ENCODE measurements at places on chromosomes 3 and 15. TPM values are rescaled to one million over a fixed set of nuclear protein-coding genes. Genes with fewer than 3 reads are reported as not detected.

ABHD2 gene
- total RNA-seq, result 68.2 TPM

DNA sequence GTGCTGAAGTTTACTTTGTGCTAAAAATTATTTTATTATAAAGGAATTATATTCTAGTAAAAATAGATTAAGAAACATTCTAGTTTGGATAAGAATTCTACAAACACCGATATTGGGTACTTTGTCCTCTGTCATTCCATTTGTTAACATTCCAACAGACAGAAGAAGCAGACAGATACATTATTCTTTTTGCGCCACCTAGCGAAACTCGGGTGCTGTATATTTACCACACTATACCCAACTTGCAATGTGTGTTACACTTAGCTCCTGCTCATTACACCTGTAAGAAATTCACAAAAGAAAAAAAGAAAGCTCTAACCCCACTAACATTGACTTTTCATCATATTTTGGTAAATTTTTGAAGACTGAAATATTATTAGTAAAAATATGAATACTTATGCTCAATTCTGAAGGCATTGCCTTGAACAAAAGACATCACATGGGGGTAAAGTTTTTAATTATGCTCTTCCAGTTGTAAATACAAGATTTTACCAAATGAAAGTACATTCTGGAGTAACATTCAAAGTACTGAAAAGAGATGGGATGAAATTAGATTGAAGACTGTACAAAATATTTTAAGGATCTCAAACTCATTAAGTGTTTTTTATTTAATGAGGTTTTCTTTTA lies 136.5 kb upstream of the MLF1 start:
- no peak for DNase-seq

GRCh38 chr3:186930143-186930640 lies at the start of gene ST6GAL1:
Gene ST6GAL1, plus strand, starts transcription at chr3:186930526. Its CDS starts 112,178 bp downstream, at chr3:187042704.
- peak; percentile 77 for DNase-seq

DNA sequence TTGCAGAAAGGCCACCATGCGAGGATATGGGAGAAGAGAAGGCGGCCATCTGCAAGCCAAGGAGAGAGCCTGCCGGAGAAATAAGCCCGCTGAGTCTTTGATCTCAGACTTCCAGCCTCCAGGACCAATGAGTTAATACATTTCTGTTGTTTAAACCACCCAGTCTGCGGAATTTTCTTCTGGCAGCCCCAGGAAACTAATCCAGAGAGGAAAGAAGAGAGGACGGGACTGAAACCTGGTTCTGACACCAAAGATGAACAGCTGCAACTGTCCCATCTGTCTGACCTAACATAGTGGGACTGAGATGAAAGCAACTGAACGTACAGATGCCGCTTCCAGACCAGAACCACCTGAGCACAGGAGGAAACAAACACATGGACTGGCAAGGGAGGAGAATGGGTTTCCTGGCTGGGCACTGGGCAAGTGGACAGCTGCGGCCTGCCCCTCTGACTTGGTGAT lies 32.3 kb downstream of the VGLL4 start:
- DNase-seq, result no peak

DNA sequence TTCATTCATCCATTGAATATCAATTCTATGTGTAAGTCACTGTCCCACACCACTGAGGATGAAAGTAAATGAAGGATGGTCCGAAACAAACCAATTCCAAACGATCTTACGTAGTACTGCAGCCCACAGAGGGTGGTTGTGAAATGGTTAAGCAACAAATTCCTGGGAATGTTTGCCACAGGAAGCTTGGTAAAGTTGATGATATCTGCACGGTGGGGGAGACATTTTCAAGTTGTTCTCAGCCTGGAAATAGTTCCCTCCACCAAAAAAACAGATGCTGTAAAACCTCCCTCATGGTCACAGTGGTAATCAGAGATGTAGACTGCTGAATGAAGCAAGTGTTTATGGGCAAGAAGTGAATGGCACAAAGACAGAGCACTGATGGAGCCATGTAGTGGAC lies 35.9 kb upstream of the BNC1 start:
- DNase-seq, result no peak

DNA sequence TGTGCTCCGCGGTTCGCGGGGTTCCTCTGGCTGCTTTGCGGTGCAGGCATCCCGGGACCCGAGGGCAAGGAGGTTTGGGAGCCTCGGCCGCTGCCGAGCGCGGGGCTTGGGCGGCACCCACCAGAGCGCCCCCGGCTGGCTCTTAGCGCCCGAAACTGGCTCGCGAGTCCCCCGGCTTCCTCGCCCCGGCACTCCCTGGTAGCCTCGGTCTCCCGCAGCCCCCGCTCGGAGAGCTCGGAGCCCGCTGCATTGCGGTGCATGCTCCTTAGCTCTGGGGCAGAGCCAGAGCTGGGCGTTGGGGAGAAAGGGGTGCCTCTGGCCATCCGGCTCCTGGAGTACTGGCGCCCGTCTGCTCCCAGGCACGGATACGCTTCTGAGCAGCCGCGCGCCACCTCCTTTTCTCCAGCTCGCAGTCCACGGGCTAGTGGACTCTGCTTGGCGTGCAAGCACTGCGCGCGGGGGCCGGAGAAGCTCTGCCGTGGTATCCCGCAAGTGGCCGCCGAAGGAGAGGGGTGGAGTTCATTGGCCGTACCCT lies 753 bp downstream of the EPHB1 start:
- DNase-seq, result no peak

DNA sequence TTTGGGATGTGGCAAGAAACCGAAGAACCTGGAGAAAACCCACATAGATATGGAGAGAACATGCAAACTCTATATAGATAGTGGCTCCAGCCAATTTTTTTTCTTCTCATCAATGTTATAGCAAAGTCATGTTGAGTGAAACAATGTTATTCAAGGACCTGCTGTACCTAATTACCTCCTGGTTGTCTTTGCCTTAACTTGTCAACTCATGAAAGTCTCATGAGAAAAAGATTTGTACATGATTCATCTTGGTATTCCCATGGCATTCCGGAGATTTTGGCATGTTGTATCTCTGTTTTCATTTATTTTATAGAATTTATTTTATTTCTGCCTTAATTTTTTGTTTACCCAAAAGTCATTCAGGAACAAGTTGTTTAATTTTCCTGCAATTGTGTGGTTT lies 303.8 kb upstream of the CDIN1 start:
- no peak for DNase-seq

DNA sequence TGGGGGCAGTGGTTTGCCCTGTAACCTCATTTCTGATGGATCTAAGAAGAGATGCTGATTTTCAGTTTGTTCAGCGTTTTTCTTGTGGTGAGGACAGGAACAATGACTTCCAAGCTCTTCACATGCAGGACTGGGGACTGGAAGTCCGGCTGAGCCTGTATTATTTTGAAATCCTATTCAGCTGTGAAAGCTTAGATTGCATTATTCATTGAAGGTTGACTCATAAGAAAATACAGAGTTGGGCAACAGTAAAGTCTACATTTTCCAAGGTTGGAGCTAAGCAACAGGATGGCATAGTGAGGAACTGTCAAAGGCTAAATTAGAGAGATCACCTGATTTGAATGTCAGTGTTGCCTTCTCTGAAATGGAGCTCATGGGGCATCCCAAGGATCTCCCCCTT lies 230.9 kb upstream of the FEZF2 start:
- no peak for DNase-seq

- no peak for DNase-seq
Observed at GRCh38 chr15:44633603-44634002, 29.9 kb downstream of the SPG11 start.

- no peak for DNase-seq
Observed at GRCh38 chr3:45657853-45658252, 31.3 kb upstream of the SACM1L start.

GRCh38 chr3:22101811-22102210 lies 350.8 kb upstream of the ZNF385D start:
- no peak for DNase-seq

GRCh38 chr3:186883686-186884058 lies 41.2 kb downstream of the ADIPOQ start:
- DNase-seq, result no peak

DNA sequence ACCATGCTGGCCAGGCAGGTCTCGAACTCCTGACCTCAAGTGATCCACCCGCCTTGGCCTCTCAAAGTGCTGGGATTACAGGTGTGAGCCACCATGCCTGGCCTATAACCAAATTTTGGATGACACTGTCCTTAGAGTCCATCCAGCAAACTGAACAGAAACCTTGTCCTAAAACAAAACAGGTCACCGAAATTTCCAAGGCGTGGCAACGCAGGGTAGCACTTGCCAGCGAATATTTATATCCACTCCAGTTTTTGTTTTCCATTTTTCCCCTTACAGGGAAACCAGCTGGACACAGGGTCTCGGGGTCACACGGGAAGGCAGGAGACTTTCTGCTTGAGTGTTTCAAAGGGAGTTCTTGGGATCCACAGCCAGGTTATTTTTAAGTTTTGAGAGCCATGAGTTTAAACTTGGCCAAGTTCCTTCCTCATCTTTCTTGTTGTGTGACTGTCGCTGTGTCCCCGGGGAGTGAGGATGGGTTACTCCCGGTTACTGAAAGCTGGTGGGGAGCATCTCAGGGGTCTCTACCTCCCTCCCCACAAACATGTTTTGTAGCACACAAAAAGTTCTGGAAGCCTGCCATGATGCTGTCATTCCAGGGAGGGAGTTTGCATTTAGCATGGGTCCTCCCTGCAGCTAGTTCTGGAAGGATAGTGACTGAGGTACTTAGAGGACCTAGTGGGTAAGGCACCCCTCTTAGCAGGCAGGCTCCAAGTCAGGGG lies 12.6 kb downstream of the LIMD1 start:
- DNase-seq, result peak; percentile 63

GRCh38 chr3:71060536-71060935 lies 523.0 kb downstream of the FOXP1 start:
- no peak for DNase-seq
